ENCODE measurements at places on chromosomes 7 and 10.

- no peak for DNase-seq
These were observed 944.3 kb downstream of the GATA3 start for GRCh38 chr10:8998751-8999150.

DNA sequence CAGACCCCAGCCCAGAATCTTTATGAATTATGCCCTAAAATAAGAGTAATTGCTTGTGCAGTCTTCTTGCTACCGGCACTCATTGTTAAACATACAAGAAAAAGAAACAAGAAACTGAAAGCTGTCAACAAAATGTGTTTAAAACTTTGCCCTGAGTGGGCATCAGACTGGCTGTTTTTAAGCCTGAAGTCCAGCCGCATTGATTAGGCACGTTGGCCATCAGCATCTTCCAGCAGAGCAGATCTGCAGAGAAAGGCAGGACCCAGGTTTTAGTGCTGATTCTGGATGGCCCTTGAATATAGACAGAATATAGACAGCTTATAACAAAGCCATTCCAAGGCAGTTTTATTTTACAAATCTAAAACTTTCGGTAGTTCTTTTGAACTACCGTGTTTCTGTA lies 102.8 kb downstream of the POLL start:
- DNase-seq, result no peak

DNA sequence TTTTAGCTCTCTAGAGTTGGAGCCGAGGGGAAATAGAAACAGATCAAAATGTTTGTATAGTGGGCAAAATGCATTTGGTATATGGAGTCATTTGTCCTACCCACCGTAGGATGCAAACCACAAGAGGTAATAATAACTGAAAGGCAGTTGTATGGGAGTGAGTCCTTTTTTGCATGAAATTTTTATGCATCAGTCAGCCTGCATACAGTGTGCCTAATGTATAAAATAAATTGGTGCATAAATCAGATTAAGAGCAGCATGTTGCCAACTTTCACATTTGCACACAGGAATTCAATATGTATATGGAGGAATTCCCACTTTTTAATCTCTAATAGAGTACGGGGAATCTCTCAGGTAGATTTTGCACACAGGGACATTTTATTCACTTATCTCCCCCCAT lies 262.8 kb downstream of the LRMDA start:
- DNase-seq, result no peak

- no peak for DNase-seq
These were observed 192.4 kb downstream of the PHF14 start for GRCh38 chr7:11166051-11166450.

- no peak for DNase-seq
These were observed 39.4 kb upstream of the GDF10 start for GRCh38 chr10:47260505-47261111.

DNA sequence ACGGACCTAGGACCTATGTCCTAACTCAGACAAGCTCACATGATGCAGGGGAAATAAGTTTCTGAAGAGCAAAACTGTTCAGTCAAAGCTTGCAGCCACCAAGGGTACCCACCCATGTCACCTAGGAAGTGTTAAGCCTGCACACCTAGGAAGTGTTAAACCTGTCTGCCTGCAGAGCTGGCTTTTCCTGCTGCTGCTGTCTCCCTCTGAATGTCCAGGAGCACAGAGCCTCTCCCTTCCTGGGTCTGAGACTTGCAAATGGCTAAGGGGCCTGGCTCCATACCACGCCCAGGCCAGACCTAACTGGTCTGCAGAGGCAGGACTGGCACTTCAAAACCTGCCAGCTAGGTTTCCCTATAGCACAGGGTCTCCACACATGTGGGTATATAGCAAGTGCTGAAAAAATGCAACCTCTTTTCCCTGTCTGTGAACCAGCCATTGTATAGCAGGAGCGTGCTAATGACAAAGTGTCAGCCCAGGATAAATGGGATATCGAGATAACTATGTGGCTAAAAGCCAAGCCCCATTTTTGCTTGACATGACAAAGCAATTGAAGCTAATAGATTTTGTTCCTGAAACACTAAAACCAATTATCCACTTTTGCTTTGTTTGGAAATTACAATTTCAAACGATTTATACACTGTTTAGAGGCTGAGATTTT lies 1.5 kb downstream of the GDF2 start:
- no peak for DNase-seq

DNA sequence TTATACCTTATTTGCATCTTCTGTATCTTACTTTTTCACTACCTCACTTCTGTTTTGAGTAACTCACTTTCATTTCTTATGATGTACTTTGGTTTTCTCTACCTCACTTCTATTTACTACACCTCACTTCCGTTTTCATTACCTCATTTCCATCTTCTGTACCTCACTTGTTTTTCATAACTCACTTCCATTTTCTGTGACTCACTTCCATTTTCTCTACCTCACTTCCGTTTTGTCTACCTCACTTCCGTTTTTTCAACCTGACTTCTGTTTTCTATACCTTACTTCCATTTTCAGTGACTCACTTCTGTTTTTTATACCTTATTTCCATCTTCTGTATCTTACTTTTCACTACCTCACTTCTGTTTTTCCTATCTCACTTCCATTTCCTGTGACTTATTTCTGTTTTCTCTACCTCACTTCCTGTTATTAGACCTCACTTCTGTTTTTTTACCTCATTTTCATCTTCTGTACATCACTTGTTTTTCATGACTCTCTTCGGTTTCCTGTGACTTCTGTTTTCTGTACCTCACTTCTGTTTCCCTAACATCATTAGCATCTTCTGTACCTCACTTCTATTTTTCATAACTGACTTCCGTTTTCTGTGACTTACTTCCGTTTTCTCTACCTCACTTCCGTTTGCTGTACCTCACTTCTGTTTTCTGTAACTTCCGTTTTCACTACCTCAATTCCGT lies 493.1 kb upstream of the AKR1E2 start:
- no peak for DNase-seq

GRCh38 chr10:104350127-104350635 lies 3.5 kb upstream of the CFAP58 start:
- DNase-seq, result no peak

DNA sequence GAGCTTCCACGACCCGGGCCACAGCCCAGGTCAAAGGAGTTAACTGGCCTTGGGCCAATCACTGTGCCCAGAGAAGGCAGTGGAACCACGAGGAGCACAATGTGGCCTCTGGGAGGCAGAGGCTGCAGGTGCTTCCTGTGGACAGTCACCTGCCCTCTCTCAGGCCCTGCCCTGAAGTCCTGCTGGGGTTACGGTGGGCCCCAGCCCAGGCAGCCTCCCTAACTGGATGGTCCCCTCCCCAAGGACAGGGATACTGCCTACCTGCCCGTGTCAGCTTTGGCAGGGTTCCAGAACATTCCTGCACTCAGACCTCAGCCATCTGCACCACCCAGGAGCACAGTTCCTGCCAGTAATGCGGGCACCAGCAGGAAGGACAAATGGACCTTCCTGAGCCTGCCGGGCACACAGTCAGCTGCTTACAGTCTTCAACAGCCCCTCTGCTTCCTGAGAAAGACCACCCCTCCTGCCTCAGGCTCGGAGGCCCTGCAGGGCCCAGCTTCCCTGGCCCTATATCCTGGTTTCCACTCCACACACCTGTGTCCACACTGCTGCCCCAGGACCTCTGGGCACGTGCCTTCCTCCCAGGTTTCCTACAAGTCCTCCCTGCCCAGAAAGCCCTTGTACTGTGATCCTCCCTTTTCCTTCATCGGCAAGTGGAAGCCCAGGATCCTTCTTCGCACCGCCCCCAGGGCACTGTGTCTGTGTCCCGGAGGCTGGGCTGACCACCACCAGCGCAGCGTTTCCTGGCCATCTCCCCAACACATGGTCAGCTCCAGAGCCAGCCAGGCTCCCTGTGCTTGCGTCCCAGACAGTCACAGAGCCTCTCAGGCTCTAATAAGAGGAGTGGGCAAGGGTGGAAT lies 23.3 kb downstream of the WDR86 start:
- DNase-seq, result no peak

DNA sequence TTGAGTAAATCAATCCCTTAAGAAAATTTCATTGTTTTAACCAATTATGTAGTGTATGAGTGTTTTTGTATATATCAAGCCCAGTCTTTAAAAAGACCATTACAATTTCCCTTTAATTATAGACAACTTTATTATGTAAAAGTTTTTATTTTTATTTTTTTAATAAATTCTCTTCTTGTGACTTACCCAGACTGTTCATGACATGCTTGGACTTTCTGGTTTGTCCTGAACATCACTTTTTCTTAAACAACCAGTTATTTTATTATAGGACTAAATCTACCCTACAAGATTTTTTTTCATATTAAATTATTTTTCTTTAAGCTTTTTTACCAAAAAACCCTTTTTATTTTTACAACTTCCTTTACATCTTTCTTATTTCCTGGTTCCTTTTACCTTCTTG lies 410.4 kb downstream of the ATRNL1 start:
- DNase-seq, result no peak

- DNase-seq, result no peak
These were observed 157.8 kb downstream of the DNAJB6 start for GRCh38 chr7:157494506-157495176.

GRCh38 chr10:6601246-6601805 lies 21.2 kb upstream of the PRKCQ start:
- no peak for DNase-seq
